ENCODE measurements at places on chromosomes 1 and 21.

DNA sequence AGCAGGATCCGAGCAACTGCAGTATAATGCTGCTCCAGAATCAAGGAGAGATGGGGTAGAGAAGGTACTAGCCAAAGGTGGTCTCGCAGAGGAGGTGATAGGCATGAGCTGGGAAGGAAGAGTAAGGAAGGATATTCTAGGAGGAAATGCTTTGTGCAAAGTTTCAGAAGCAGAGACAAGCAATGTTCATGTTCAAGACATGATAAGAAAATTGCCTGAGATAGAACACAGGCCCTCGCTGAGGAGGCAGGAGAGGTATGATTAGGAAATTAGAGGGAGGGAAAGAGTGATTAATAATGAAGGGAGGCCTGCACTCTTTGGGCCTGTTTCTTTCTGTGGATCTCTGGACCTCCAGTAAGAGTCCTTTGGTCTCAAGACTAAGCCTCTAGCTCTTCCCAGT, 12.9 kb upstream of the ETV3 start:
- no peak for DNase-seq

DNA sequence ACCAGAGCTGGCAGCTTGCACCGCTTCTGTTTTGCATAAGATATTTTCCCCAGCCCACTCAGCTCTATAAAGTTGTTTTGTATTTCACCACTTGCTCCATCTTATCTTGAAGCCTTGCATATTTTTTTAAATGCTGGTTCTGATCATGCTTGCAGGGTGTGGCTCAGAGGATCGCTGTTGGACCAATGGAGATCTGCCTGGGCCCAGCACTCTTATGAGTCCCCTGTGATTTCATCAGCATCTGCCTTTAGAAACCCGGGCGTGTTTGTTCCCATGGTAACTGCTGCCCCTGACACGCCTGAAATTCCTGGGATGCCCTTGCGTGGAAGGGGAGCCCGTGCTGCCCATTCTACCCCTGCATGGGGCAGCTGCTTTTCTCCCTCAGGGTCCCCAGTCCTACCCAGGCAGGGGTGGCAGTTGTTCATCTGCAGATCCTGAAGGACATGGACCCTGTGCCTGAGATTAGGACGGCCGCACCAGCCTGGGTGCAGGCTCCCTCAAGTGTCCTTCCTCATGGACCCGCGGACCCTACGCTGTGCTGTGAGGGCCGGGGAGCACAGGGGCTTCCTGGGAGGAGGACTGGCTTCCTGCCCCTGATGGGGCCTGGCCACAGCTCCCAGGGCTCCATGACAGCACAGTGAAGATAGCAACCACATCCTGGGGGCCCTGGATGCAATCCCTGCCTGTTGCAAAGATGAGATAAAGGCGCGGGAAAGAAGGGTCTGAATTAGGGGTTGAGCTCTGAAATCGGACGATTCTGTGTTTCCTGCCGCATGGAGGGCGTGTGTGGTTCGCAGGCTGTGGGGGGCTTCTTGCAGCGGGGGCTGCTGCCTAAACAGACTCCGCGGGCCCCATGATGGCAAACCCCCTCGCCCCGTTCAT, 226.5 kb downstream of the SDCCAG8 start:
- no peak for DNase-seq

- DNase-seq: no peak
Observed at GRCh38 chr1:18256282-18257235, 149.0 kb downstream of the IGSF21 start.

GRCh38 chr1:21764615-21765423, 18.1 kb downstream of the USP48 start:
- no peak for DNase-seq

- DNase-seq: no peak
Observed at GRCh38 chr21:36981049-36981391, 14.6 kb upstream of the HLCS start.

DNA sequence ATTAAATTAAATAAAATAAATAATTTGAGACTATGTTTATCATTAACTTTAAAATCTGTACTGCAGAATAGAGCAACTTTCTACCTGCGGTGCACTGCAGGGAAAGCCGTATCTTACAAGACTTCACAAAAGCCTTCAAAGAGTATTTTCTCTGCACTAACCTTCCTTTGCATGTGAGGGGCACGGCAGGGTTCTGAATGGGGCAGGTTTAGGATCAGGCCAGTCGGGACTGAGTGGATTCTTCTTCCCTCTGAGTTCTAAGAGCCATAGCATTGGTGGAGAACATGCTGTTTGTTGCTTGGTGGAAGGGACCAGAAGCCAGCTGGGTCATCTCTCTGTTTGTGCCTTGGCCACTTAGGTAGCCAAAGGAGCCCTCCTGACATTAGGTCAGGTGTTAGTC, 55.2 kb upstream of the LGALS8 start:
- no peak for DNase-seq

DNA sequence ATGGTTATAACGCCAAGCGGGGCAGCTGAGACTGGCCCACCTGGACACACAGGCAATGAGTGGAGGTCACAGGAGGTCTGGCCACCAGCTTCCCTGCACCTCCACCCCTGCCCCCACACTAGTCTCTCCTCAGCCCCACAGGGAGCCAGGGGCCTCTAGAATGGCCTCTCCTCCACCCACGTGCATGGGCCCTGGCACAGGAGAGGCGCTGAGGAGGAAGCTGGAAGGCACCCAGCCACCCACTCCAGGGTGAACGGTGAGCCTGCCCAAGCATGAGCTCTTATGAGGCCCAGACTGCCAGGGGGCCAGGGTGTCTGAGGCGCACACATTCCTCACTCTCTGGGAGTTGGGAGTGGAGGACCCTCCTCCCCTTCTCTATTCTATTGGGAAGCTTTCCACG, 22.2 kb downstream of the LRP8 start:
- DNase-seq: no peak

Measured in non-pigmented ciliary epithelial cell (primary cell).